NCI-H1436 treated with DMSO at 0.1 percent for 48 hours (cell line): ENCODE measurements at places on chromosomes 1 and 21.

- no peak for DNase-seq
Measured at GRCh38 chr21:20999659-21000058, 1.4 kb downstream of the NCAM2 start.

DNA sequence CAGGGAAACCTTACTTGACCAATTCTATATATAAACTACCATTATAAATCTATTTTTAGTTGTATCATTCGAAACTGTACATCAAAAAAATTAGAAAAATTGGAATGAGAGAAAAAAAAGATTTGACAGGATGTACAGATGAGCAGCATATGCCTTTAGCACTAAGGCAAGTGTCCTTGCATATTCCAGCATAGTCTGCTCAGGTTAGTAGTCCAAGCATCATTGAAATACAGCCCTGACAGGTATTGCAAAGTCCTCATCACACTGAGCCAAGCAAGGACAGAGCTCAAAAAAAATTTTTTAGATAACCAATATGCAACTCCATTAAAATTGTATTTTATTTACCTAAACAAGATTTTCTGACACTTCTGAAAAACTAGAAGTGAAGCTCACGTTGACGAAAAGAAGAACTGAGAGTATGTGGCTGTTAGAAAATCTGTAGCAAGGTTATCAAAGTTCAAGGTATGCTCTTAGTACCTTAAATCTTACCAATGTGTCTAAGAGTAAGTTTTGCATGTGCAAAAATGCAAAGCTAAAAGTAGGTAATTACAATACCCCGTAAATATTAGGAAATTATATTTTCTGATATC lies 465.6 kb upstream of the ADGRL4 start:
- no peak for DNase-seq

- DNase-seq, result no peak
Measured at GRCh38 chr1:194709439-194709838, 1523.0 kb upstream of the B3GALT2 start.

DNA sequence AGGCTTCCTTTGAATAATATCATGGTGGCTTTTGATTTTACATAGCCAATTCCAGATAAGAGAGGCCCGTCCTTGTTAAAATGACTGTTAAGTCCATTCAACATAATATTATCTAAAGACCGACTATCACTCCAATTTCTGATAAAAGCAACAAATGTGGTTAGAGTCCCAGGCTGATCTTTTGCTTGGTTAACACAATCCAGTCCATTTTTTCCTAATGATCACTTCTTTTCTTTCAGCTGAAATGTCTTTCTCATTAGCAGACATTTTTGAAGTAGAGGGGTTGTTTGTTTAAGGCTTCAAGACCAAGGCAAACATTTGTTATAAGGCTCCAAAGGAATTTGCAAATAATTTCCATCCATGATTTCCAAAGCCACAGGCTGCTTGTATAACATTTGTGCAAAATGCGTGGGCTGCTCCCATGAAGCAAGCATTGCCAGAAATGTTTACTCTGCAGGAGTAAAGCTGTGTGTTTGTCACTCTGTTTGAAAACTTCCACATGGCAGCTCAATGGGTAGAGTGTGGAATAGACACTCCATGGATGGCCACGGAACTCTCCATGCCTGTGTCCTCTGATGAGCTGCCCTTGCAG lies 111.5 kb downstream of the PSMG1 start:
- no peak for DNase-seq

GRCh38 chr21:43271452-43272020 lies 102.7 kb downstream of the CRYAA start:
- DNase-seq, result no peak

GRCh38 chr1:179745131-179745611 lies 2.1 kb downstream of the FAM163A start:
- DNase-seq, result no peak

DNA sequence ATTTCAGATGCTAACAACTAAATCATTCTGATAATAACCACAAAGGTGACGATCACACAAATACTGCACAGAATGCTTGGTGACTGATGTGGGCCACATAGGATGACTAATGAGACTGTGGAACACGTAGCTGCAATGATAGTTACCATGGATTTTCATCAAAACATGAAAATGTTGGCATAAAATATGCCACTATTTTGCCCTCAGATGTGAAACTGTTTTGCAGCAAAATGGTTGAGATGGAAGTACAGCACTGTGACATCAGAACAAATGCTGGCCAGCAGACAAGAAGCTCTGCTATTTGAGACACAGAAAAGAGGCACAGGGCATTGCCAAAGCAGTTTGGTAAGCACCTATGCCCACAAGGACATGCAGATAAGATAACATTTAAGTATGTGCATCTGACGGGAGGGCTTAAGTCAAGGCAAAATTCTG lies 83.8 kb downstream of the NIBAN1 start:
- no peak for DNase-seq

DNA sequence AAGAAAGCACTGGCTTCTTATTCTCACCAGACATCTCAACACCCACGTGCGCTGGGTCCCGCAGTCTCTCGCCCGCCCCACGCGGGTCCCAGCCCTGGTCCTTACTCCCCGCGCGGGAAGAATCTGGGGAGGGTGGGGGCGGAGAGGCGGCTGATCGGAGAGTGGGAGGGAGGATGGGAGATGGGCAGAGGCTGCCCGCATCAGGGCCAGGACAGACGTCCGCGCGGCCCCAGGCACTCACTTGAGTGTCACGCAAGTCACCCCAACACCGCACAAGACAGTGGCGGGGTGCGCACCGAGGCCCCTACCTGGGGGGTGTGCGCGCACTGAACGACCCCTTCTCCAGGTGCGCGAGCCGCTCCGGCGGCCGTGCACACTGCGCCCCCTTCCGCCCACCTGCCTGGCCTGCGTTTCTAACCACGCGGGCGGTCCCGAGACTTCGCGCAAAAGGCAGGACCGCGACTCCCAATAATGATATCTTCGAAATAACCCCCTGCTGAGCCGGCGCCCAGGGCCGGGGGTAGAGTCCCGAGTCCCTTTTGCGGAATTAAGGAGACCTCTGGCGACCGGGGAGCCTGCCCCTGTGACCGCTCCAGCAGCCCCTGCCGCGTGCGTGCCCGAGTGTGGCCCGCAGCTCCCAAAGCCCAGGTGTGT lies 6.0 kb upstream of the SIM2 start:
- DNase-seq, result no peak

GRCh38 chr1:238624776-238625175 lies 734.1 kb upstream of the ZP4 start:
- no peak for DNase-seq

GRCh38 chr1:105678334-105678733 lies 1378.1 kb upstream of the PRMT6 start:
- DNase-seq, result no peak

GRCh38 chr1:48665708-48666407 lies 110.8 kb downstream of the BEND5 start:
- no peak for DNase-seq

DNA sequence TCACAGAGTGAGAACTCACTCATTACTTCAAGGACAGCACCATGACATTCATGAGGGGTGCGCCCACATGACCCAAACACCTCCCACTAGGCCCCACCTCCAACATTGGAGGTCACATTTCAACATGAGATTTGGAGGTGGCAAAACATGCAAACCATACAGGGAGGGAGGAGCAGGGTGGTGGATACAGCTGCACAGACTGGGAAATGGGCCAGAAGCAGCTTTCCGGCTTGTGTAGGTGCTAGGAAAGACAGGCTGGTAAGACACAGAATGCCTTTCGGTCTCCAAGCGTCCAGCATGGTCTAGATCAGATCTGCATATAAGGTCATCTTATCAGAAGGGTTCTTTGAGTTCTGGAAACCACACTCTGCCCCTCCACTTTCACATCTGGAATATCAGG lies 35.1 kb upstream of the TINAGL1 start:
- DNase-seq, result no peak

GRCh38 chr1:21866707-21867043 lies 54.6 kb downstream of the LDLRAD2 start:
- no peak for DNase-seq

DNA sequence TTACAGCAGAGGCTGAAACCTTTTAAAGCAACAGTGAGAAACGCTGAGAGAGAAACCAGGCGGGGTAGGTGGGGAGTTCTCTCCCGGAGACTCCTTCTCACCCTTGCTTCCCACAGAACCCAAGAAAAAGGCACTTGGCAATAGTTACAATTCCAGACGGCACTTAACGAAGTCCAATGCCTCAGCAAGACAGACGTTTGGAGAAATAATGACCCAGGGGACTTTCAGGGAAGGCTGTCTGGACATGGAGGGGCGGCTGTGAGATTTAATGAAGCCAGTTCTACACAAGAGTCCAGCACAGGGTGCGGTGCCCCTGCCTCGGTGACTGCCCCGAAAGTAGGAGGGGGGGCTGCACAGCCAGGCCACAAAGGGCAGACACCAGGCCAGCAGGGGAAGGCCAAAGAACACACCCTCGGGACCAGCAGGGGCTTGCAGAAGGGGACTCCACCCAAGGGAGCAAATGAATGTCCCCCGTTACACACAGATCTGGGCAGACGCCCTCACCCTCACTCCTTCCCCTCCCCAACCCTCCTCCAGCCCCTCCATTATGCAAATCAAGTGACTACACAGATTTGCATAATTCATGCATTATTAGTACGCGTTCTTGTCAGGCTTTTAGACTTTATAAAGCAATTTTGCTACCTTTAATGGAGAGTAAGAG lies 26.3 kb downstream of the KCNN3 start:
- DNase-seq, result no peak

DNA sequence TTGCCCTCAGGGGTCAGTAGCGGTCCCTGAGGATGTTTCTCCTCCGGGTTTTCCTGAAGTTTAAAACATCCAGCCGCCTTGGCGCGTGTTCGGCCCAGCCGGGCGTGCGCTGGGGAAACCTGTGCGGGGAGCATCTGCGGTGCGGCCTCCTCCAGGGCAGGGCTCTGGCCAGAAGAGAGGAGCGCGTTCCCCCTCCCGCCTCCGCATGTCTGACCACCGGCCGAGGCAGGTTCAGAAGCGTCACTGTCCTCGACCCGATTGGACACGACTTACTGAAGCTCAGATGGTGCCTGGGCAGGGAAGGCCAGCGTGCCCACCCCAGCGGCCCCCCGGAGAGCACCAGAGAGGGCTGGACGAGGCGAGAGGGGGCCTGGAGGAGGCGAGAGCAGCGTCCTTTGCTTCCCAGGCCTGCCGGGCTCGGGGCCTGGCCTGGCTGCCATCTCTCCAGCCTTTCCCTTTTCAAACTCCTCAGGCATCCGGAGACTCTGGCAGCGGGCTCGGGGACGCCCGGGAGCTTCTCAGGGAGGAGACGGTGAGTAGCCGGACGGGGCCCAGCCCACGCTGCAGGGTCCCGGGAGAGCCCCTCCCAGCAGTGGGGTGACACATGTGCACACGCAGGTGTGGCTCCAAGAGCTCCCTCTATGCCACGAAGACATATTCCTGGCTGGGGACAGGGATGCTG lies 67.1 kb downstream of the SLC19A1 start:
- no peak for DNase-seq

- DNase-seq, result no peak
Measured at GRCh38 chr21:32770871-32771523, 558 bp downstream of the PAXBP1 start.

DNA sequence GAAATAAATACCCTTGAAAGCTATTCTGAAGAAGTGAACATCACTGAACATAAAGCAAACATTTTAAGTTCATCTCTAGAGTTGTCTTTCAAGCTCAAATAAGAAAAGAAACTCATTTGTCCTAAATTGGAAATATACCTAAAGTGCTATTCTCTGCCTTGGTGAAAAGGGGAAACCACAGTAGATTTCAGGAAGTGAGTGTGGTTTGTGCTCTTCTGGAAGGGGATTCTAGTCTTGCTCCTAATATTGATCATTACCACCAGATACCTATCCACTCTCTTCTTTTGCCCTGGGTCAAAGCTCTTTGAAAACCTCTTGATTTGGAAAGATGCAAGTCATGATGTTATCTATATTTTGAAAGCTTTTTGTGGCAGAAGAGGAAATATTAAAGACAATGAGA lies 798.1 kb downstream of the ADGRL2 start:
- no peak for DNase-seq

DNA sequence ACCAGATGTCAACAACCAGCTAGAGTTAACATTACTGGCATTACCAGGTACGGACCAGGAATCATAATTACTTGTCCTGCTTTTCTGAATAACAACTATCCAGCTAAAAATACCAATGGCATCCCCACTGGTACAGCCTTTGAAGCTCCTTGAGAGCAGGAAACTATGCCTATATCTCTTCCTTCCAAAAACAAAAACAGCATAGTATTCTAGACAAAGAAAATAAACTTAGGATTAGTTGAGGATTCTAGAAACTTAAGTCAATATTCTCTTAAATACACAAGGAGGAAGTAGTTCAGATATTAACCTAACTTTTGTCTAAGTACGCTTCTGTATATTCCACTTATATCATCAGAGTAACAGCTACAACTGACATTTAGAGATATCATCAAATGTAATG lies 3.0 kb downstream of the FUBP1 start:
- DNase-seq, result no peak

DNA sequence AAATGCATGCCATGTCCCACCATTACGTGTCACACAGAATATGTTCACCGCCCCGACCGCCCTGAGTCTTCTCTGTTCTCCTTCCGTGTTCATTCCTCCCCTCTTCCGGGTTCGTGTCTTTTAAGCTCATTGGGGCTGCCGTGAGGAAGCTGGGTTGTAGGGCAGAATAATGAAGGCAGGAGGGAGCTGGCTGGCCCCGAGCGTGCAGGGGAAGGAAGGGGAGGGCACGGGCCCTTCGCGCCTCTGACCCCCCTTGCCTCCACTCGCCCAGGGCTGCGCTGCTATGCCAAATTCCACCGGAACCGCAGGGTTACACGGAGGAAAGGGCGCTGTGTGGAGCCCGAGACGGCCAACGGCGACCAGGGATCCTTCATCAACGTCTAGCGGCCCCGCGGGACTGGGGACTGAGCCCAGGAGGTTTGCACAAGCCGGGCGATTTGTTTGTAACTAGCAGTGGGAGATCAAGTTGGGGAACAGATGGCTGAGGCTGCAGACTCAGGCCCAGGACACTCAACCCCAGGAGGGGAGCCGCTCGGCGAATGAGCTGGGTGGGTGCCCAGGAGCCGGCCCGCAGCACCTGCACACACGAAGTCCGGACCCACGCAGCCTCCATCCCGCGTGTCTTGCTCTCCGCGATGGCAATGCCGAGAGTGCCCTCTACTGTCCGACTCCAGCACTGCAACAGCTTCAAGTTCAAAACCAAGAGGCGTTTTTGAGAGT lies 16.5 kb upstream of the AGTRAP start:
- no peak for DNase-seq
